Stimulated activated CD4-positive, alpha-beta T cell treated with anti-CD3 and anti-CD28 coated beads, Interleukin-4, amount 100 ng/mL, for 1 hour (primary cell): ENCODE measurements at places on chromosomes 11 and 22.

DNA sequence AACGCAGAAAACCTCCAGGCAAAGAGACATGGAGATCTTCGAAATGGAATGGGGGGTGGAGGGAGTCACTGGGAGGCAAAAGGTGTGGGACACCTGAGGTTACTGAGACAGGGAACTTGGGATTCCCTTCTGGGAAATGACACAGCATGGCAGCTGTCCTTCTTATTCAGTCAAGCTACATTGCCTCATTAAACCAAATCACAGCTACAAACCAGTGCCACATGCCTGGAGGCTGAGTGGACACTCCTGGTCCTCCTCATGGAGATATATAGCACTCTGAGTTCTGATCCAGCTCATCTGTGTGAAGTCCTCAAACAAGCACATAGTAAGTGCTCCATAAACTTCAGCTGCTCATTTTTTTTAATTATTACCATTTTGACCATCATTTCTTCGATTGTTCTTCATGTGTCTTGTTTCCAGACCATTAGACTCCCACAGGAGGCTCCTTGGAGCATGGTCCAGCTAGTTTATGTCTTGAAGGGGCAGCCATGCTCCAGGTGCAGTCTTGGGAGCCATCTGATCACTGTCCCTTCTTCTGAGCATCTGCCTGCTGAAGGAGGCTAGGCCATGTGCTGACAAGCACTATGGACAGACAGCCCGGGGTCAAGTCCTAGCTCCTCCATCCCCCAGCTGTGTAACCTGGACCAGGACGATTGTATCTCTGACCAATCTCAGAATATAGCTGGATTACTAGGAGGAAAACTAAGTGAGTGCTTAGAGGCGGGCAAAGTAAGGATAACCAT, 9.7 kb upstream of the FXYD2 start:
- no peak for DNase-seq

DNA sequence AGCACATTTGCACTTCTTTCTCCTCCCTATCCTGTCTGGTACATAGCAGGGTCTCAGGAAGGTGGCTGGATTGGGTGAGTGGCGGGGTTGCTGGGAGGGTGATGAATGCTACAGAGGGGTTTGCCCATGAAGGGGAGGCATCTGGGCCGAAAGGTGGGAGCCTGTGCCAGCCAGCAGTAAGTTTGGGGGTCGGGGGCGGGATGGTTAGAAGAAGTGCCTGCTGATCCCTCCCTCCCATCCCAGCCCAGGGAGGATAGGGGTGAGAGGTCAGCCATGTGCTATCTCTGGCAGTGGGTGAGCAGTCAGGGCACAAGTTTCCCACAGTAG, 2.8 kb downstream of the CD82 start:
- DNase-seq: no peak

- DNase-seq: no peak
These were observed 53.6 kb downstream of the PDHX start for GRCh38 chr11:34970033-34970432.

DNA sequence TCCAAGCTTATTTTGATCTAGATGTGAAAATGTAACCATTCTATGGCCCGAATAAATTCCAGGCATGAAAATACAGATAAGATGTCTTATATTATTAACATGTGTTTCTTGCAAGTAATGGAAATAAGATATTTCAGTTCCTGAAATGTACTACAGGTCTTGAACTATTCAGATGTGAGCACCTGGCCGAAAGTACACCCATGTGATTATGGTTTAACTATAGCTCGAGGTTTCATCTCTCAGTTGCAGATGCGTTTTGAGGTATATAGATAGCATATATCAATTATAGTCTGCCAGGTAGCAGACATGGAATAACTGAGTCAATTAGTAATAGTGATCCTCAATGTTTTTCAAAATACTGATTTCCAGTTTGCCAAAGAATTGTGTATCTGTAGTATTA, 68.3 kb downstream of the DDIAS start:
- no peak for DNase-seq

DNA sequence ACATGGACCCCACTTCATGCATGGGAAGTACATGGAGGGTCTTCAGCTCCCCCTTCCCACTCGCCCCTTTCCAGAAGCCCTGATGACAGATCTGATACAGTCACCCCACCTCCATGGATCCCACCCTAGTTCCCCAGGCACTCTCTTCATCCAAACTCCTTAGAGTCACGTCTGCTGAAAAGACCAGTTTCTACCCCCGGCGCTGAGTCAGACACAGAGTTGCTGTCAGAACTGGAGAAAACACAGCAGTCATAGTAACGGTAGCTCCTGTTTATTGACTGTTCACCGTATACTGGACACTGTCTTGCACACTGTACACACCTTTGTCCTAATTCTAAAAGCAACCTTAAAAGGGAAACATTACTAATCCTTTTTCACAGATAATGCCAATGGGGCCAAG, 29.1 kb downstream of the DRD2 start:
- no peak for DNase-seq

- no peak for DNase-seq
These were observed 13.5 kb upstream of the UVRAG start for GRCh38 chr11:75801362-75802020.

DNA sequence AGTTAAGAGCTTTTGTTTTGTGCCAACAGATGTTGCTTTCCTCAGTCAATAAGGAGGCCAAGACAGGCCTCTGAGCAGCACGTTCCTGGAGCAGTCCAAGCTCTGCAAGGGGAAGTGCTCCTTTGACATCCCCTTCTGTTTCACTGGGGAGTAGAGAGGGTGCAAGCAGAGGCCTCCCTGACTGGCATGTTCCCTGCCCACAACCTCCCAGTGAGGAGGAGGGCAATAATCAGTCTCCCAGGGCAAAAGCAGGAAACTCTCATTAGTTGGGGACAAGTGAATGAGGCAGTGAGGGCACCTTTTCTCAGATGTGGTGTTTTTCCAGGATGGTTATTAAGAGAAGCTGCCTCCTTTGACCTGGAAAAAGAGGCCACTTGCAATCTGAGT, 79.5 kb upstream of the ZBED5 start:
- DNase-seq: no peak

DNA sequence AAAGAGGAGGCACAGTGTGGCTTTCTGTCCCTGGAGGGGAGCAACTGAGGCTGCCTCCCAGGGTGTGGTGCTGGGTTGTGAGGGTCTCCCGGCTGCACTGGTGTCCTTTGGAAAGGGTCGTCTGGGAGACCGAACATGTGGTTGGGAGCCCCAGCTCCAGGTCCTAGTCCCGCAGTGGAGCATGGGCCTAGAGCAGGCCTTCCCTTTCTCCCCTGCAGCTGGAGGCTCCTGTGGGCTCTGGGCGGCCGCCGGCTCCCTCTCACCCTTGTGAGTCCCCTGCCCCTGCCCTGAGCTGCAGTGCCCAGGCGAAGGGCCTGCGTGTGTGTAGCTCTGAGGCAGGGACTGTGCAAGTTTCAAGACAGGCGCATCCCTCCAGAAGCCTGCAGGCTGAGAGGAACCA, 1492.7 kb downstream of the BRD1 start:
- no peak for DNase-seq

DNA sequence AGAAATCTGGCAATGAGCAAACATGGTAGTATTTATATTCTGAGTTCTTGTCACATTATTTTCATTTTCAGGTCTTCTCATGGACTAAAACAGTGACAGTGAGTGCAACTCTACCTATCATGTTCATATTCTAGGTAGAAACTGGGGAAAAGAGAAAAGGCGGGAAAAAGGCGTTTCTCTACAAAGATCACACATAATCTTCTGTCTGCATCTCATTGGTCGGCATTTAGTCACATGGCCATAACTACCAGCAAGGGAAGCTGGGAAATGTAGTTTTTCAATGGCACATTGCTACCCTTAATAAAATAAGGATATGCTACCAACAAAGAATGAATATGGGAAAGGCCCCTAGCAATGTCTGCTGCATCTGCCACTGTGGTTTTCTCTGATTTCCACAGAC, 57.6 kb upstream of the B3GAT1 start:
- DNase-seq: no peak

DNA sequence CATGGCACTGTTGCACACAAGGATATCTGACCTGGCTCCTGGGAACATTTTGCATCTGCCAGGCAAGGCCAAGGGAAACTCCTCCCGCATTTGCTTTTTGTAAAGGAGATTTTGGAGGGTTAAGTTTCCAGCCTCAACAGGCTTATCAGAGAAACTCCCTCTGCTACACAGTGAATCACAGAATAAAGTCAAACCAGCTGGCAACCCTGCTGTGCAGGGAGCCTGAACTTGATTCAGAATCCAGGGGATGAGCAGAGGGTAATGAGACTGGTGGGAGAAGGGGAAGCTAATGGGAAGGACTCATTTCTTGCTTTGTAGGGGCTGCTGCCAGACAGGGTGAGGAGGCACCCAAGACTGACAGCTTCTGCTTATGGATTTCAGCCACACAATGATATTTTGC, 185.3 kb upstream of the ISX start:
- DNase-seq: no peak

DNA sequence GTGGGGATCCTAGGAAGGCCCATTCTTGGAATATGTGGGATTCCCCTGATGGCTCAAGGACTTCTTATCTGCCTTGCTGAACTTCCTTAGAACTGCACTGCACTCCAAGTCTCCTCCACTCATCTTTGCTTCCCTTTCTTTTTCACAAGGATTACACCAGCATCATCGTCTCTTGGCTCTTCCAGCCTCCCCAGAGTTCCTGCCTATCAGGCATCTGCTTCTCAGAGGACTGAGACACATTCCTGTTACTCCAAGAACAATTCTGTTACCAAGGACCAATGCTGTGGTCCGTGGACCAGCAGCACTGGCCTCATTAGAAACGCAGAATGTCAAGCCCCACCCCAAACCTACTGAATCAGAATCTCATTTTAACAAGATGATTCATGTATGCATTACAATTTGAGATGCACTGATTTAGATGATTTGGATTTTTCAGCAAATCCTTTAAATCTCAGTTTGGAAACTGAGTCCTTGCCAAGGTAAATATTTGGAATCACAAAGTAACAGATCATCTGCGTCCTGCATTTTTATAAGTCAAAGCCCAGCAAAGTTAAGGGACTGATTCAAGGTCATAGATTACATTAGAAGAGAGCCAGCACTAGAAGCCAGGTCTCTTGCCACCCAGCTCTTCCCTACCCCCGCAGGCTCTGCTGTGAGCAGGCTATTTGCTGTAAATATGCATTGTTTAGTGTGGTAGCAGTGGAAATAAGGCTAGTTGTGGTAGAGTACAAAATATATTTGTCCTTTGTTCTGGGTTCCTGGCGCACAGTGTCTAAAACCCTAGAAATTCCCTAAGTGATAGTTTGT, 110.9 kb downstream of the SWAP70 start:
- no peak for DNase-seq

DNA sequence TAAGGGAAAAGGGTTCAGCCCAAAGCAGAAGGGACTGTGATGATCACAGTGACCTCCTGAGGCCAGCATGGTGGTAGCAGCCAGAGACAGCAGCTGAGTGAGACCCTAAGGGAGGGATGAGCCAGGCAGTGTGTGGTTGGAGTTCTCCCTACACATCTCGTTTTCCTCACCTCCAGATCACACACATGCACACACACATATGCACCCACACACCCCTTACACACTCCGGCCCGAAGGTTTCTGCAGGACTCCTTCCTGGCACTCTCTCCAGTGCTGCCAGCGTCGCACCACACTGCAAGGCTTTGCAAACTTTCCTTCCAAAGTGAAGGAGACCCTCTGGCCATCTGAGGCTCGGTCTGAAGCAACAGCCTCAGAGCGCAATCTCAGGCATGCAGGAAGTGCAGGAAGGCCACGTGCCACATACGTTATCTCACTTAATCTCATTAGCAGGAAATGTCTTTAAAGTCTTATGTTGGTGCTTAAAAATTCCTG, 26.9 kb upstream of the TP53I11 start:
- no peak for DNase-seq

- no peak for DNase-seq
These were observed 710 bp downstream of the ATP5MGL start for GRCh38 chr22:42639541-42640241.

- no peak for DNase-seq
These were observed 2285.3 kb downstream of the LRRC4C start for GRCh38 chr11:39174196-39174595.

DNA sequence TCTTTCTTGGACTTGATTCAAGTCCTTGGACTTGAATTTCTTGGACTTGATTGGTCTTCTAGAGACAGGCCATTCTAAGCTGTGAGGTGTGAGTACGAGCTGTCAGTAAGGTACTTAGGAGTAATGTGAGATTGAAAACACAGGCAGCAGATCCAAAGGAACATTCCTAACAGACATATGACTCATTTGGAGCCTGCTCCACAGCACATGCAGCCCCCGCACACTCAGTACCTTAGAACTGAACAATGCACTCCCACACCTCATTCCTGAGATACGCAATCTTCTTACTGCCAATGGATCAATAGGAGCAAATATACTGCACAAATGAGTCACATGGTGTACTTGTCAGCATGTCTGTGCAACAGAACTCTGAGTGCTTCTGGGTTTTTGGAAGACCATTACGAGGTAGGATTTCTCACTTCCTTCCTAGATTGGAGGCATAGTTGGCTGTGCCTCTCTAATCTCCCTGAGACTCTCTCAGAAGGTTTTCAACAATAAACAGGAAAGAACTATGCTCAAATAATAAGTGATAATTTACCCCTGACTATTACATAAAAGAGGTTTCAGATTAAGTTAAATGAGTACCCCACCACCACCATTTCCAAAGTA, 243.1 kb downstream of the KCNA4 start:
- DNase-seq: no peak
